ENCODE measurements at places on chromosomes 12 and 14.

- no peak for DNase-seq
Observed at GRCh38 chr12:167959-168600, 45.9 kb downstream of the SLC6A12 start.

- DNase-seq, result no peak
Observed at GRCh38 chr12:90399357-90399756, 555.6 kb downstream of the CCER1 start.

DNA sequence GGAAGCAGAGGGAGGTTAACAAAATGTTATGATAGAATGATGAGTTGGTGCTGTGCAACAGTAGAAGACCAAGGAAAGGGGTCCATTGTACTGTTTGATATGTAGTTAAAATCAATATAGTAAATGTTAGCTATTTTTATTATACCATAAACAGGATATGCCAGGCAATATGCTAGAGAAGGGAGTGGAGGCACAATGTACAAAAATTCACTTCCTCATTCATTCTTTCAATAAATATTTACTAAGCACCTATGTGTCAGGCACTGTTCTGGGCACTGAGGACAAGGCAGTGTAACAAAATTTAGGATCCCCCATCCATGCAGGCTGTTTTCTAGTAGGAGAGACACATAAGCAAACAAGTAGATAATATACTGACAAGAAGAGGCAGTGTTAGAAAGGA is 25.0 kb downstream of the FGD6 start:
- no peak for DNase-seq

DNA sequence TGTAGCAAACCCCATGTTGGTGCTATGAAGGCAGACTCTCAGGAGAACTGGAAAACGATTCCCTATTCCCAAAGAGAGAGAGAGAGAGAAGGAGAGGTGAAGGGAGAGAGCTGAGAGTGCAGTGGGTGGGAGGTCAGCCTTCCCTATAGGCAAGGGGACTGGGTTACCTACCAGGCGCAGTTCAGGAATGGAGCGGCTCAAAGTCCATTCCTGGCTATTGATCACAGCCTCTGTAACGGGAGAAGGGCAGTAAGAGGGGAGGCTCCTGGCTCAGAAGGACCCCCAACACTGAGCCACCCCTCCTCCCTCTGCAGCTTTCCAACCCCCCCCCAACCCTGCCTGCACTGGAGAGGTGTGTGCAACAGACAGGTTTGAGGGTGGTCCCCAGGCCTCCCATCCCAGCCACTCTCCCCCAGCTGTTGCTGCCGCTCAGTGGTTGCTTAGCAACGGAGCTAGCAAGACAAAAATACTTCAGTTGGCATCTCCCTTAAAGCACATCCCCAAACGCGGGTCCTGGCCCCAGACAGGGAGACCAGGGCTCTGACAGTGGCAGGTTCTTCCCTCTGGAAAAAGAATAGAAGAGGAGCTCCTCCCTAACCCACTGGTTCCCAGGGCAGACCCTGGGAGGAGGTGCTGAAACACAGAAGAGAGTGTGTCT is 3.2 kb downstream of the AGAP2 start:
- no peak for DNase-seq

DNA sequence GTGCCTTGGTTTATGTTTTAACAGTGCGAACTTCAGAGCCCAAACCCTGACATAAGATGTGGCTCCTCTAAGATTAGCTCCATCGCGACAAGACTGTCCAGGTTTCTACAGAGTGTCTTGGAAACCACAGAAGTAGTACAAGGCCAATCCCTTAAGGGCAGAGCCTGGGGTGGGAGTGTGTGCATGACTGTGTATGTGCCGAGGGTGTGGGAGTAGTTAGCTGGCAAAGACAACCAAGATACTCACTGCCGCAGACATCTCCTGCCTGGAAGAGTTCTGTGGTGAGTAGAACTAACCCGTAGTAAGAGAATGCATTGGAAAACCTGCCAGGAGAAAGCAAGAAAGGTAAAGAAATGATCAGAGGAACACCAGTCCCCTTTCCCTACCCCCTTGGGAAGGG is 54.1 kb downstream of the DAO start:
- no peak for DNase-seq

GRCh38 chr12:1493781-1494565 is 100.4 kb downstream of the FBXL14 start:
- DNase-seq, result no peak

Data from GOT3 (cell line).